ENCODE measurements at places on chromosomes 4 and X.

GRCh38 chr4:87041141-87041540, 106.3 kb downstream of the AFF1 start:
- DNase-seq: no peak

DNA sequence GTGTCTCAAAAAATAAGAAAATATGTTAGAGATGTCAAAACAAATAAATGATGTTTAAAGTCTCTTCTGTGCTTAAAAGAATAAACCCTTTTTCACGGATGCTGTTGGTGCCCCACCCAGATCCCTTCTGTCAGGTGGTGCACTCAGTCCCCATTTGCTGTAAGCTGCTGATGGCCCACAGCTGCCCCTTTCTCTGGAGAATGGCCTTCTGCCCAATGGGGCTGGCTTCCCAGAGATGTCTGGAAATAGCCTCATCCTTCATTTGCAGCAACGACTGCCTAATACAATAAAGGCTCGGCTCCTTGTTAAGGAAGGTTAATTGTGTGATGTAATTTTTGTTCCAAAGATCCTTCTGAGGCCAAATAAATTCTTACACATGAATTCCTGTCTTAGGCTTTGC, 31.8 kb downstream of the ETNPPL start:
- no peak for DNase-seq

GRCh38 chrX:25166145-25166544, 150.4 kb upstream of the ARX start:
- no peak for DNase-seq

DNA sequence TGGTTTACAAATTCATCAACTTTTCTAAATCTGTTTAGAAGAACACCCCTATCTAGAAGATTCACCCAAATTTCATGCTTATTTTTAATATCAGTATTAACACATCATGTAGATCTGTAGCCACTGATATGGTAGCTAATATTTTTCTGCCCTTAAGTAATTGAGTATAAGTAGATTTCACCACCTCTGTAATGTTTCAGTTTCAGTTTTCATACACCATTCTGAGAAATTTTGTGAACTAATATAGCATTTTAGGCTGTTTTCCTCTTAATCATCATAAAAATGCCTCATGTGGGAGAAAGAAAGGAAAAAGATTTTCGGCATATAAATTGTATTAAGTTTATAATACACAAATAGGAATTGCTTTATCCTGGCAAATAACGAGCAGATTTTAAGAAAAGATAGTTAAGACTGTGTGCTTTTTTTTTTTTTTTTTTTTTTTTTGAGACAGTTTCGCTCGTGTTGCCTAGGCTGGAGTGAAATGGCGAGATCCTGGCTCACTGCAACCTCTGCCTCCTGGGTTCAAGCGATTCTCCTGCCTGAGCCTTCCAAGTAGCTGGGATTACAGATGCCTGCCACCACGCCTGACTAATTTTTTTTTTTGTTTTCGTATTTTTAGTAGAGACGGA, 21.4 kb upstream of the RBPJ start:
- DNase-seq: no peak

DNA sequence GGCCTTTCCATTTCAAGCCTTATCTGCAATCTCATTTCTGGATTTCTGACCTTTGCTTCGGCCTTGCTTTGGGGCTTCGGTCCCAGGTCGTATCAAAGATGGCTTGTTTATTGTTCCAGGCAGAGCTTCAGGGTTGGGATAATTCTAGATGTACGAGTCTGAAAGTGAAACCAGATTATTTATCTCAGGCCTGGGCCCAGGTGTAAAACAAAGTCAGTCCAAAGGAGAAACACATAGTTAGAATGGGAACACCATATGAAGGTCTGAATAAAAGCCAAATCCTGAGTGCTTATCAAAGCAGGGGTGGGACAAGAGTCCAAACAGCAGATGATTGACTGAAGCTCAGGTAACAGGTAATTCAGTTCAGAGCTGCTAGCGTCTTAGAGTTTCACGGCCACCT, 17.1 kb downstream of the PRIMPOL start:
- no peak for DNase-seq

DNA sequence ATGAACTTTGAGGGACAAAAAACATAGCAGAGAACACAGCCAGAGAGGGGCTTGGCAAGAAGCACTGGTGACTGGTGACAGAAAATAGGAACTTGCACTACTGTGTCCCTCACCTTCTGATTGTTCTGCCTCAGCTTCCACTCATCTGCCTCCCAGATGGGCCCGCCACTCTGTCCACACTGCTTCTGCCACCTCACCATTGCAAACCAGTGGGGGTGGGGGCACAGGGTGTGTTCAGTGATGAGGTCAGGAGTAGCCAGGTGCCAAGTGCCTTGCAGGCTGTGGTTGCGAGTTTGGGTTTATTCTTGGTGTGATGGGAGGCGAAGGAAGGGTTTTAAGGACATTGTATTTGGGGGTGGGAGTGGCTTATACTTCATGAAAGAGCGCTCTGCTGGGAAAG, 9.1 kb upstream of the UBA1 start:
- no peak for DNase-seq

DNA sequence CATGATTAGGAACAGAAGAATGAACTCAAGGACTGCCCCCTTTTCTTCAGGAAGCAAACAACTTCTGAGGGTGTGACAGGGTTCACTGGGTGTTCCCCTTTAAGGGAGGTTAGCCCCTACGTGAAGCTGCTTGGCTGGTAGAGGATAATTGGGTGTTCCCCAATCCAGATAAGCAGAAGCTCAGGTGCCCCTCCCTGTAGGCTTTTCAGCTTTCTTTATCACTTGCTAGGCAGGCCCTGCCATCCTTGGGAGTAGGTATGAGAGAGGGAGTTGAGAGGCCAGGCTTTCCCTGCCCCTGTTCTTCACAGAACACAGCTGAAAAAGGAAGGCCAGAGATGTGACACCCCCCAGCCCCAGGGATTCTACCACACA, 44.2 kb downstream of the RTL9 start:
- DNase-seq: no peak
